ENCODE measurements at places on chromosomes 5 and 9. TPM values are rescaled to one million over a fixed set of nuclear protein-coding genes. Genes with fewer than 3 reads are reported as not detected.

The ARID3C gene
- not detected for total RNA-seq

The ADAMTSL1 gene
- total RNA-seq, result 11.5 TPM

The CCDC183 gene
- total RNA-seq, result 0.18 TPM

The PRSS3 gene
- 6.5 TPM for total RNA-seq

The LCP2 gene
- 21.7 TPM for total RNA-seq

The MYO10 gene
- 19.7 TPM for total RNA-seq

The TAF1L gene
- total RNA-seq, result not detected

The CYFIP2 gene
- 45.3 TPM for total RNA-seq

The HACD4 gene
- total RNA-seq, result 4.1 TPM

The ZNF454 gene
- total RNA-seq, result 4.9 TPM

The CXCL14 gene
- total RNA-seq, result 2.3 TPM

The AMBP gene
- 0.99 TPM for total RNA-seq

The GABRA6 gene
- total RNA-seq, result not detected

The SLCO4C1 gene
- 1.2 TPM for total RNA-seq

The SOHLH1 gene
- total RNA-seq, result not detected

The ALDOB gene
- total RNA-seq, result 0.70 TPM

The RRAGA gene
- total RNA-seq, result 90.4 TPM

The IL13 gene
- total RNA-seq, result not detected

The ATP6V0E1 gene
- total RNA-seq, result 208 TPM

The ANKRD34B gene
- total RNA-seq, result not detected

The ENTREP1 gene
- total RNA-seq, result 14.6 TPM

The DNAJC18 gene
- 10.3 TPM for total RNA-seq

The LHX6 gene
- total RNA-seq, result 5.7 TPM

The PCDHB13 gene
- 6.2 TPM for total RNA-seq

The SPINK6 gene
- total RNA-seq, result not detected

The DPH7 gene
- total RNA-seq, result 43.4 TPM

The NTRK2 gene
- total RNA-seq, result 3.0 TPM

The SELENOP gene
- total RNA-seq, result 87.8 TPM

The MAMDC4 gene
- total RNA-seq, result 10.7 TPM

The SLC36A3 gene
- not detected for total RNA-seq

The PDE8B gene
- total RNA-seq, result 10.1 TPM

The STC2 gene
- total RNA-seq, result 8.8 TPM

The FAM221B gene
- 0.26 TPM for total RNA-seq

The C5orf52 gene
- total RNA-seq, result not detected

The EIF4E1B gene
- not detected for total RNA-seq

The ENTPD2 gene
- total RNA-seq, result 1.3 TPM

The FAM200C gene
- total RNA-seq, result 5.3 TPM

The SHISAL2B gene
- total RNA-seq, result not detected

The KDM4C gene
- total RNA-seq, result 76.8 TPM

The SLC6A19 gene
- total RNA-seq, result not detected

The CACNA1B gene
- 0.23 TPM for total RNA-seq

The PTGR1 gene
- 399 TPM for total RNA-seq

The EPB41L4A gene
- 36.5 TPM for total RNA-seq

The ORM2 gene
- not detected for total RNA-seq

Measured in ureter (tissue), 1 donor.